NCI-H446 treated with DMSO at 0.1 percent for 48 hours (cell line): ENCODE measurements at places on chromosomes 12 and 14.

DNA sequence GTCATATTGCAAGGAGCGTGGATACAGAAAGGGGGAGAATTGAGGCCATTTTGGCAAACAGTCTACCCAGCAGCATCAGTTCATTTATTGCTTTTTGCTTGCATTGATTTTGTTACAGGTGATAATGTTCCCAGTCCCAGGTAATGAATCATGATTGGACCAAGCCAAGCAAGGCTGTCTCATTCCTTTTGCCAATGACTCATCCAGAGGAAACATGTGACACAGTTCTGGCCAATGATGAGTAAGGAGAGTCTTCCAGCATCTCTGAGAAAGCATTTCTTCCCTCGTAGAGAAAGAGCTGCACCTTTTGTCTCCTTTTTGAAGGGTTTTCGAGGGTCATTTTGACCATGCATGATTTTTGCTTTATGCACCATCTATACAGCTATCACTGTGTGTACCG, 68.2 kb downstream of the SLC15A4 start:
- DNase-seq: no peak

- no peak for DNase-seq
These were observed 126.8 kb upstream of the PRMT8 start for GRCh38 chr12:3364226-3364625.

- no peak for DNase-seq
These were observed 27.6 kb upstream of the KCNMB4 start for GRCh38 chr12:70338531-70338930.

DNA sequence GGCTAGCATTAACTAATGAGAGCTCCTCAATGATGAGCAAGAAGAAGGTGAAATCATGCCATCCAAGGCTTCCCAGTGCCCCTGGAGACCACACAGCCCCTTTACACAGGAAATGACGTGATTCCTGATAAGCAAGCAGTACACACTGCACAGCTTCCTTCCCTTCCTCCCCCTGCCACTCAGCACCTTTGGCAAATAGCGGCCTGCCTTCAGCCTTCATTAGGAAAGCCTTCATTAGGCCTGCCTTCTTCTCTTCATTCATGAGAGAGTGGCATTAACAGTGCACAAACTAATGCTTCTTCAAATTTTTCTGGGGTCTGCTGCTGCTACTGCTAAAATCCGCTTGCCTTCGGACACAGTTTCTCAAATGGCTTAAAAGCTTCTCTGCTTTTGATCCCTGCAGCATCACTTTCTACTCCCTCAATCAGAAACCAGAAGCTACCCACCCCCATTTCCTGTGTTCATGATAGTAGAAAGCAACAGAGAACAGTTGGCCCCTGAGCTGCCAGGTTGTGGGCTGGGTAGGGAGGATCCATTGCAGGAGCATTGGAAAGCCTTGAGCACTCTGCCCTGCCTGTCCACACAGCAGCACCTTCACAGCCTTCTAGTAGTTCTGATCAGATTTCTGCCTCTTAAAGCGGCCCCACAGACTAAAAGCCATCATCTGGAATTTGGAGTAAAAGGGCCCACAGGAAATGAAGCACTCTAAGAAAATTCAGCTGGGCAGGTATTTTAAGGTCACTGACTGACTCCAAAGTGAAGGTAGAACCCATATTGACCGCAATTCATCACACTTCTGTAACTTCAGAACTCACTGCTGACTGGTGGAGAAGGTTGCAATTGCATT, 103.8 kb upstream of the ETV6 start:
- DNase-seq: no peak

DNA sequence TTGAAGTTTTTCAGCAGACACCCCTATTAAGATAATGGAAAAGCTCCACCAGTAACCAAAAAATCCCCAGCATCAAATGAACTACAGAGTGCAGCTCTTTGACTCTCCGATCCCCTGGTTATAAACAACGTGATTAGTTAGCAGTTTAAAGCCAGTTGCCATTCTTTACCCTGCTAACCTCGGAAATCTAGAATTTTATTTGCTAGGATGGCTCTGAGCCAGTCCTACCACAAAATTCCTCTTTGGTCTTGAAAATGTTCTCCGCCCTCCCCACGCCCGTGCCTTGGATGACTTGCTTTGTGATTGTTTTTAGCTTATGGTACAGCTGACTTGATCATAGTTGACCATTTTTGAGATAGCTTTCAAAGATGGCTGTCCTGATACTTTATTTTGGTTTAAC, 1.2 kb downstream of the KLHDC2 start:
- DNase-seq: no peak

DNA sequence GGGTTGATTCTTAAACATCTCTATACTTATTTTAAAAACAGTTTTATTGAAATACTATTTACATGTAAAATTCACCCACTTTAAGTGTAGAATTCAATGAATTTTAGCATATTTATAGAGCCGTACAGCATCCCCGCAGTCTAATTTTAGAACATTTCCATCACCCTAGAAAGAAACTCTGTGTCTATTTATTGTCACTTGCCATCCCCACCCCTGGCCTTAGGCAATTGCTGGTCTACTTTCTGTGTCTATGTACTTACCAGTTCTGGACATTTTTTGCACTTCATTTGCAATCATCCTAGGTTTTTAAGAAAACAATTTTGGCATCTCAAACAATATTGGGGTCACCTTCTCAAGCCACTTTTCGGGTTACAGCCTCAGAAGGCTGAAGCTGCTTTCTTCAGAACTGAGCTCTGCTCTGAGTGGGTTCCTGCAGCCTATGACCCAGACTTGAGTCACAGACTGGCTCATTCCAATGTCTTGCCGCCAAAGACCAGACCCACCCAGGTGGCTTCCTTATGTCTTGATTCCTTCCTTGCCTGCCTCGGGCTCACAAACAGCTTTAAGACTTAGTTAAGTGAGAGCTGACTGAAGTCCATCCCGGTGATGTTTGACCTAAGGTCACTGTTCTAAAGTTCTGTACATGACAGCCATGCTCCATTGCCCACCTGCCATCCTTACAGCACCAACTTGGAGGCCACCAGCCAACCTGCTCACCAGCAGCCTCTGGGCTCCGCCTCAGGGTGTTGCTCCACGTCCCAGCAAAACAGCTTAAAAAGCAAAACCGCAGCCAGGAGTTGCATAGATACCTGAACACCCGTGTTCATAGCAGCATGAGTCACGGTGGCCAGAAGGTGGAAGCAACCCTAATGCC, 131.5 kb downstream of the CHST11 start:
- DNase-seq: no peak

- DNase-seq: no peak
These were observed 1.6 kb upstream of the TAPBPL start for GRCh38 chr12:6450091-6450868.

GRCh38 chr12:116365606-116366455, 88.3 kb upstream of the MED13L start:
- DNase-seq: no peak

GRCh38 chr14:75350505-75351060, 72.0 kb downstream of the FOS start:
- no peak for DNase-seq
